Activated gamma-delta T cell treated with anti-CD3 and anti-CD28 coated beads, Interleukin-2, amount 50 U/mL, for 16 hours (primary cell): ENCODE measurements at places on chromosomes 12 and 14.

GRCh38 chr14:94462219-94462551 lies 9.6 kb upstream of the SERPINA11 start:
- DNase-seq = no peak

DNA sequence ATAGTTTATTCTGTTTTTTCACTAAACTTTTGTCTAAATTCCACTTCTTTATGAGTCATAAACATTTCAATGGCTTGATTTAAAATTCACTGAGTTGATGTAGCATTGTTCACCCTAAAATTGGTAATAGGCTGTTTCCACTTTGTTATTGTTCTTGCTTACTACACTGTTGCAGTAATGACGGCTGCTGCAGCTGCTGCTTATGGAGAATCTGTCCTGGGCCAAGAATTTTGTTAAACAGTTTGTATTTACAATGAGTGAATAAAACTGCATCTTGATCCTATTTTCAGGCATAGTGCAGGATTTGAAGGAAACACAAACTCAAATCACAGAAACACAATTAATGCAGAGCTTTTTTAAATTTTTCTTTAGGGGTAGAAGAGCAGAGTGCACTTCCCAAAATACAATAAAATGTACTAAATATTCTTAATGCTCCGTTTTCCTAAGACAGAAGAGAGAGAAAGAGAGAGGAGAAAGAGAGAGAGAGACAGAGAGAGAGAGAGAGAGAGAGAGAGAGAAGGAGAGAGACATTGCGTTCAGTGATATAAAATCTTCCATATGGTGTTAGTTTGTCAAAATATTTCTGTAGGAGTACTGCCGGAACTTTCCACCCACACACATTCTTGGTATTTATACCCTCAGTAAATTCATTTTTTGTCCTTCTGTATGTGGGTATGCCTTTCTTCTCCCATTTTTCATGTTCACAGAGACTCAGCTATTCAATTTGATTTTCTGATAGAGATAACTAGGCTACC lies 266.4 kb downstream of the LRFN5 start:
- no peak for DNase-seq

DNA sequence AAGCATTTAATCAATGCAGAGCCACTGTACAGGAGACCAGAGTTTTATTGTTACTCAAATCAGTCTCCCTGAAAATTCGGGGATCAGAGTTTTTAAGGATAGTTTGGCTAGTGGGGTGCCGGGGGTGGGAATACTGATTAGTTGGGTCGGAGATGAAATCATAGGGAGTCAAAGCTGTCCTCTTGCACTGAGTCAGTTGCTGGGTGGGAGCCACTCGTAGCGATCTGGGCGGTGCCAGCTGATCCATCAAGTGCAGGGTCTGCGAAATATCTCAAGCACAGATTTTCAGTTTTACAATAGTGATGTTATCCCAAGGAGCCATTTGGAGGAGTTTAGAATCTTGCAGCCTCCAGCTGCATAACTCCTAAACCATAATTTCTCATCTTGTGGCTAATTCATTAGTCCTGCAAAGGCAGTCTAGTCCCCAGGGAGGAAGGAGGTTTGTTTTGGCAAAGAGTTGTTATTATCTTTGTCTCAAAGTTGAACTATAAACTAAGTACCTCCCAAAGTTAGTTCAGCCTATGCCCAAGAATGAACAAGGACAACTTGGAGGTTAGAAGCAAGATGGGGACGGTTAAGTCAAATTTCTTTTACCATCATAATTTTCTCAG lies 169.4 kb upstream of the PLEKHG7 start:
- no peak for DNase-seq

GRCh38 chr12:48069241-48069640 lies 36.6 kb downstream of the SENP1 start:
- no peak for DNase-seq

- no peak for DNase-seq
Observed at GRCh38 chr12:127934409-127934808, 332.6 kb upstream of the TMEM132C start.

GRCh38 chr12:115542656-115543055 lies 734.8 kb downstream of the MED13L start:
- DNase-seq = no peak

DNA sequence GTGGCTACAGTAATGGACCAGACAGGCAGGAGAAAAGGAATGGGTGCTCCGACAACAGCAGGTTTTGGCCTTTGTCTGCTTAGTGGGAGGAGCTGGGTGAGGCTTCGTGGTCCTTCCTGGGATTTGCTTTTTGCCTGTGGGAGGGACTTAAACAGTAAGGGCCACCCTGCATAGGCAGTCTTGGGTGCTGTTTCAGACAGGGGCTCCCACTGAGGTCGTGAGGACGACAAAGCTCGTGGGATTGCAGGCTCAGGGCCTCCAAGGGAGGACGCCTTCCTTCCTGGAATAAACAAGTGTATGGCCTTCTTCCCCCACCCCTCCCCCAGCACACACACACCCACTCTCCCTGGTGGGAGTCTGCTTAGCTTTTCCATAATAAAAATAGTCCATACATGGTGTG lies 63.1 kb downstream of the FZD10 start:
- no peak for DNase-seq

DNA sequence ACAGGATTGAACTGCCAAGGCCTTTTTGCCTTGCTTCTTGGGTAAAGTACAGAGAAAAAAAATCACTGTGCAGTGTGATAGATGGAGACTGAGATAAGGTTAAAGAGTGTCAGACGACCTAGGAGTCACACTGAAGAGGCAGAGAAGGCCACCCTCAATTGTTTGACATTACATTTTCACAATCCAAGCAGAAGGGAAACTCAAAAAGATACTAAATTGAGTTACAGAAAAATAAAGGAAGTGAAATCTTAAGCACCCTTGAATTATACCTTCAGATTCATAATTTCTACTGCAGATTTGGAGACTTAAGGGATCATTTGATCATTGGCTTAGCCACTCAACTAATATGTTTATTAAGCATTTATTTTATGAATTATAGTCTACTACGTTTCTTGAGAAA lies 97.1 kb downstream of the MYF5 start:
- no peak for DNase-seq

DNA sequence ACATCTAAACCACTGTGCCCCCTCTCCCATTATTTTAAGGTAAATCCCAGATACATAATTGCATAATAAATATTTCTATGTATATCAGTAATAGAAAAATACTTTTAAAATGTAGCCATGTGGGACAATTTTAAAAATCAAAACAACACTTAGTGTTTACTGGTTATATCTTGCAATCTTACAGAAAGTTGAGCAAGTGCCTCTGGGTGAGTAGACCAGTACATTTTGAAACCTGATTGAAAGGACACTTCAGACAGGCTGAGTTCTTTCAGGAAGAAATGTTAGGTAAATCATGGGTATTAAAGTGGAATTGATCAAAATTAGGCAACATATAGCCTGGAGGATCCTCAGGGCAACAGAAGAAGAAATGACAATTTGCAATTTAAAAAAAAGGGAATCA lies 7.2 kb downstream of the SLC38A4 start:
- DNase-seq = no peak

- DNase-seq = no peak
Observed at GRCh38 chr14:52315355-52315718, 1.2 kb downstream of the PTGER2 start.

DNA sequence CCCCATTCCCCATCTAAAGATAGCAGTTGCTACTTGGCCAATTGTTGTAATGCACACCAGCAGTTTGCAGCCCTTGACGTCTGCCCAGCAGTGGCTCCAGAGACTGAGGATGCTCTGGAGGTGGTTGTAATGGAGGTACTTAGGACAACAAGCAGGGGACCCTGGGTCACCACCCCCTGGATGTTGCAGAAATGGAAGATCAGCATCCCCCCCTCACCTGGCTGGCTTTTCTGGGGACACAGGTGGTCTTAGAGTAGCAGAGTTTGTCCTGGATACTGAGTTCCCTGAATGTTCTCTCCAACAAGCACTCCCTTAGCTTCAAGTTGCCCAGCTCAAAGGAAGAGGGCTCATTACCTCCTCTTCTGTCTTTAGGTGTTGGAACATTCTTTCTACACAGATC lies 250.5 kb downstream of the AACS start:
- DNase-seq = no peak

DNA sequence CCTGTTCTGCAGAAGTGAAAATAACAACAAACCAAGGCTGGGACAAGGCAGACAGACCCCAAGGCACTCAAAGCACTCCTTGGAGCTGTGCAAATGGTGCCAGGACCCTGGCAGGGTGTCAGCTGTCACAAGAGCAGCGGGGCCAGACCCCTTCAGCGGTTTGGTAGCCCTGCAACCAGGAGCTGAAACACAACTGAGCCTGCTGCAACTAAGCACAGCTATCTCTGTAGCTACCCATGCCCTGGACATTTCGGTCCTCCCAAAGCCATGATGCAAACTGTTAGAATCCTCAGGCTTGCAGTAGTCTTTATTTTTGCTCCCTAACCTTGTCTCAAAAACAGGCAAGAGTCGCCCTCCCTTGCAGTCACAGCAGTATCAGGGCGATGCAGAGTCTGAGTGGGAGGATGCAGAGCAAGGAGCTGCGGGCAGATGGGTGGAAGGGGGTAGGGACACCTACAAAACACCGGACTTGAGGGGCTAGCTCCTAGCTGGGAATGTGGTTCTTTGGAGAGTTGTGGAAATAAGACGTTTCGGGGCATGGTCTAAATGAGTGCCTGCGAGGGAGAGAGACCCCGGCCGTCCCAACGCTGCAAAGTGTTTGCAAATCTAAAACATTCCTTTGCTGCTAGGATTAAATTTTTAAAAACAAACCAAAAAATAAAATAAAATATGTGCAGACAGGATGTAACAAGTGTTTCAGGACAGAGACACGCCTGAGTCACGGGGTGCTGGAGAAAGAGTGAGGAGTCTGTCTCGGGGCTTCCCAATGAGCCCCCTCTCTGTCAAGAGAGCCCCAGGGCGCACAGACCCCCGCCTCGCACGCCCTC lies 1.0 kb downstream of the NUAK1 start:
- DNase-seq = no peak

- DNase-seq = no peak
Observed at GRCh38 chr12:132524405-132524804, 34.5 kb downstream of the FBRSL1 start.

- DNase-seq = no peak
Observed at GRCh38 chr12:61915420-61915819, 344.8 kb upstream of the USP15 start.

GRCh38 chr12:10385166-10385613 lies 4.7 kb downstream of the KLRK1 start:
- no peak for DNase-seq

DNA sequence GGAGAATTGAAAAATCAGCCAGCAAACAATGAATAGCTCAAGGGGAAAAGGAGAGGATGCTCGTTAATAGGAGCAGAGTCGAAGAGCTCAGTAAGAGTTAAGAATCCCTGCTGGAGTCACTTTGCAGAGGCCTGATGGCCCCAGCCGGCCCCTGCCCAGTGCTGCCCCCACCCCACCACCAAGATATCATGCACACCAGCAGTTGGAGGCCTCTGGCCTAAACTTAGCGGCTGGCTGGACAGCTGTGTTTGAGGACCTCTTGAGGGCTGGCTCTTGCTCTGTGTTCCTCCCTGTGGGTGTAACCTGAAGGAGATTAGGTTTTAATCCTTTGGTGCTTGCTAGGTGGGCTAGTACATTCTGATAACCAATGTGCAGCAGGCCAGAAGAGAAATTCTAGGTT lies 142.0 kb downstream of the PLXNC1 start:
- DNase-seq = no peak

- peak; percentile 38 for DNase-seq
Observed at GRCh38 chr14:76955575-76956315, 72.8 kb downstream of the IRF2BPL start.

GRCh38 chr14:51644217-51644933 lies 7.3 kb upstream of the FRMD6 start:
- DNase-seq = no peak

DNA sequence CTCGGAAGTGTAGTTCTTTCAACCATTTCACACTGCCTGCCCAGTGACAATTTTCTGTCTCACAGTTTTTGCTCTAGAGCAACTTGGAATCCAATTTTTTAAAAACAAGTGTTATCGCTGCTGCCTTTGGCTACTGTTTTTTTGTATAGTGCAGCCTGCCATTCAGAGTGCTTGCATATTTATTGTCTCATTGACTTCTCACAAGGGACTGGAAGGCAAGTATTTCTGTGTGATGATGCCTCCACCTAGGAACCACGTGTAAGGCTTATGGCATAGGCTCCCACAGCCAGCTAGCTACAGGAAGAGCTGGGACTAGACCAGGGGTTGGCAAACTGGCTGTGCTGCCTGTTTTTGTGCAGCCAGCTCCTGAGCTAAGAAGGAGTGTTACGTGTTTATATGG lies 903 bp downstream of the PARPBP start:
- no peak for DNase-seq

DNA sequence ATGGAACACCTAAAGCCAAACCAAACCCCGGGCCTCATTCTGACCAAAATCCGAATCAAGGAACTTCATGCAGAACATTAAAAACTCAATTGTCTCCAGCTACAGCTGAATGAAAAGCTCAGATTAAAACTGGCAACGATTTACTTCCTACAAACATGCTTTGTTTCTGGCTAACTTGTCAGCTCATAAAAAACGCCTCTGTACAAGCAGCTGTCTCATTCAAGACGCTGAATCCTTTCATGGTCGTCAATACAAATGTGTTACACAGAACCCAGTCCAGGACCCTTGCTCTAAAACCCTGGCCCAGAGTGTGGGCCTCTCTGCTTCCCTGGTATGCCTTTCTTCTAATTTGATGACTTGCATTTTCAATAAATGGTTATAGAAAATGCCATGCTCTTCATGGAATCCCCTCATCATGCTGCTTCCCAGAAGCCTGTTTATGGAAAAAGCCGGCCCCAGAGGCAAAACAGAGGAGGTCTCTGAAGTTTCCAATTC lies 183.1 kb downstream of the PHLDA1 start:
- no peak for DNase-seq

GRCh38 chr12:46460682-46461210 lies 88.2 kb upstream of the SLC38A2 start:
- no peak for DNase-seq

GRCh38 chr12:124836759-124837158 lies 26.9 kb downstream of the SCARB1 start:
- DNase-seq = no peak

DNA sequence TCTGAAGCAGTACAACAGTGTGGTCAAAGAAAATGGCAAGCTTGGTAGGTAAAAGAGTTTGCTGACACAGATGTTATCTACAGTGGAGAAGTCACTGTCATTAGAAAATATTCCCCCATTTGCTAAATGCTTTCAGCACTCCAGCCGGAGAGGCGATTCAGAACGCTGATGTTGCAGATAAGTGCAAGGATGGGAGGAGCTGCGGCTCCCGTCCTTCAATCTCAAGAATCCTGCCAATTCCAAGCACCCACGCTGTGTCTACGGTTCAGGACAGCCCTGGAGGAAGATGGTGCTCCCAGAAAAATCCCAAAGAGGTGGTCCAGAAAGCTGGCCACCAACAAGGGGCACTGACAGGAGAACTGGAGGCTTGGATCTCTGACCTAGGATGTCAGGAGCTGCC lies 79.1 kb downstream of the ZFP36L1 start:
- no peak for DNase-seq

DNA sequence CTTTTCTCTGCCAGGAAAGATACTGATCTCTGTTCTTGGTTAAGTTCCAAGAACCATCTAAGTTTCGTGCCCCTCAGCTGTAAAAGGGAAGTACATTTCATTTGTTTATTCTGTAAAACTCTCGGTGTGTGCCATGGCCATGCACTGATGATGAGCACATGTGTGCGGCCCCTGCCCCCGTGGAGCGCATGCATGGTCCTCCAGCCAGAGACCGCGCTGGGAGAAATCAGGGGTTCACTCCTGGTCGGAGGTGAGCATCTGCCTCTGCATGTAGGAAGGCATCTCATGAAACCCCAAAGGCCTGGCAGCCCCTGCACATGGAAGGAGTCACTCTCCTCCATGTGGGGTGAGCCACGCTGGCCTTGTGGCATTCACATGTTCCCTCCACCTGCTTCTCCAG lies 102.5 kb upstream of the RTL1 start:
- no peak for DNase-seq

GRCh38 chr12:78118486-78118885 lies 287.8 kb downstream of the NAV3 start:
- no peak for DNase-seq
